ENCODE measurements at places on chromosomes 3 and 15. TPM values are rescaled to one million over a fixed set of nuclear protein-coding genes. Genes with fewer than 3 reads are reported as not detected.
A peak's percentile ranks its signal among the peaks of the same experiment; 100 is the strongest.

- no peak for DNase-seq
Measured at GRCh38 chr3:72329354-72329753, 518.9 kb downstream of the SHQ1 start.

GRCh38 chr3:114212646-114213045 is 24.7 kb downstream of the ZNF80 start:
- no peak for DNase-seq

GRCh38 chr3:184260724-184261269 is 556 bp downstream of the CAMK2N2 start:
- DNase-seq: peak; percentile 88

NR2E3 gene
- total RNA-seq: under 0.01 TPM

RAB5A gene
- 69.1 TPM for total RNA-seq

DNA sequence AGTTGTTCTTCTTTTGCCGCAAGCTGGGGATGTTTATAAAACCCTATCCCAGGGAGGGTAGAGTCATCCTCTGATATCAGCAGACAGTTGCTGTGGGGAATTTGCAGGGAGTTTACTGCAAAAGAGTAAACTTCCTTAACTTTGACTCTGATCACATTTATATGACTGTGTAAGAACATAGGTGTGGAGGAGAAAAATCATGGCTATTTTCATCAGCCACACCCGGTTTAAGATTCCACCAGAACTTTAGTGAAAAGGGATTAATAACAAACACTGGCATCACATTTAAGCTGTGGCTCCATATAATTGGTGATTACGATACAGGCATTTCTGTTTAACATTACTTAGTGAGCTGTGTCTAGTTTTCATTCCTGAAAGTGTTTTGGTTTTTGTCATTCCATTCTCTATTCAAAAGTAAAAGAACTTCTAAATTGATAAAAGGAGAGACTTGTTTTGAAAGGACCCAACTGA is 143.1 kb downstream of the MYLK start:
- DNase-seq: no peak

DNA sequence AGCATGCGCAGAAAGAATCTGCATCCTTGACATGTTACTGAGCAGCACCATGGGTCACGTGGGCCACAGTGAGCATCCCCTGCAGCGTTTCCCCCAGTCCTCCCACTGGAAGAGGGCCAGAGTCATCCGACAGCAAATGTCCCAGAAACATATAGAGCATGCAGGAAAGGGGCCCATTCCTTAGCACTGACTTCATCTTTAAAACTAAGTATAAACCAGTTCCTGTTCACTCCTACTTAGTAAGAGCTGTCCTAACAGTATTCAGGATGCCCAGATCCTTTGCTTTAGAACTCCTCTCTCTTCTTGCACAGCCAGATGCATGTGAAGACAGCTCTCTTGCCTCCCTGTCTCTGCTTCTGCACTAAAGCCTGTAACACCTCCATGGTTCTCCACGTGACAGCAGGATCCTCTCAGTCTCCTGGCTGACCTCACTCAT is 79.3 kb upstream of the OXTR start:
- no peak for DNase-seq

HESX1 gene
- total RNA-seq: 0.29 TPM

DNA sequence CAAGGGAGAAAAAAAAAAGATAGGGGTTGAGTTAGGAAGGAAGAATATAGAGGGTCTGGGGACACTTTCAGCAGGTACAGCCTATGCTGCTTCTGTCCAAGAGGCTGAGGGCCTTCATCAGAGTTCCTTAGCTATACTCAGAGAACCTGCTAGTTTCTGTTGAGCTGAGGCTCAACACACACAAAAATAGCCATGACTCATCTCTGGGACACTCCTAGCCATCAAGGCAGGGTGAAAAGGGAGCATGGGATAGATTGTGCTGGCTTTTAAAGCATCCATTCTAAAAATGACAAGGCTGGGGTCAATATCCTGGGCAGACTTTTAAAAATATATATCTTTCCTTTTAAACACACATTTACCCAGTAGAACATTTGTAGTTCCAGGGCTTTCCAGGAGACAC is 2.8 kb upstream of the RTP2 start:
- peak; percentile 84 for DNase-seq

GRCh38 chr3:178823150-178823549 is 248.5 kb downstream of the ZMAT3 start:
- DNase-seq: no peak

DNA sequence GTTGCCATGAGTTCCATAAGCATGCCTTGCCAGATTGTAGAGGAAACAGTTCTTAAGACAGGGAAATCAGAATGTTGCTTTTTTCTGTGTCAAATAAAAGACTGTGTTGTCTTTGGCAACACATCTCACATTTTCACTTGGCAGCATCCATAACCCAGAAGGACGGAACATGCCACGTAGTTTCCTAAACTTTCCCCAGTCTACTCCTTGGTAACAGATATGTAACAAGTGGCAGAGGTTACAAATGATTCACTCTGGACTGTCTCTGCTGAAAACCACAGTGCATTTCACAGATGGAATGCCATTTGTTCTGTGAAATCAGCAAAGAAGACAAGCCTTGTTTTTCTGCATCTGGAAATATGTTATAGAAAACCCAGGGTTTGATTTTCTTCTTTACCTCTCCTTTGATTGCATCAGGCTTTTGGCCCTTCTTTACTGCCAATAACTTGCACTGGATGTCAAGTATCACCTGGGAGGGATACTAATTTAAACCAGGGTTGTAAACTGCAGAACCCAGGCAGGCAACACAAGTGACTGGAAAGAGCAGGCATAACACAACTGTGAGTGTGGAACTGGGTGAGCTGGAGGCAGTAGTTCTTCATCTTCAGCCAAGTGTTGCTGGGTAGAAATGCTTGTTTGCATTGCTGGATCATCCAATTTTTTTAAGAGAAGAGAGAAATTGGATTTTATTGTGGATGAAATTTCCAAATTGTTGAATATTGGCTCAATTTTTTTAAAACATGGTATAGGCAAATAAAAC is 124.4 kb upstream of the FOXB1 start:
- DNase-seq: peak; percentile 62

- no peak for DNase-seq
Measured at GRCh38 chr15:88185584-88185983, 71.0 kb downstream of the NTRK3 start.

DNA sequence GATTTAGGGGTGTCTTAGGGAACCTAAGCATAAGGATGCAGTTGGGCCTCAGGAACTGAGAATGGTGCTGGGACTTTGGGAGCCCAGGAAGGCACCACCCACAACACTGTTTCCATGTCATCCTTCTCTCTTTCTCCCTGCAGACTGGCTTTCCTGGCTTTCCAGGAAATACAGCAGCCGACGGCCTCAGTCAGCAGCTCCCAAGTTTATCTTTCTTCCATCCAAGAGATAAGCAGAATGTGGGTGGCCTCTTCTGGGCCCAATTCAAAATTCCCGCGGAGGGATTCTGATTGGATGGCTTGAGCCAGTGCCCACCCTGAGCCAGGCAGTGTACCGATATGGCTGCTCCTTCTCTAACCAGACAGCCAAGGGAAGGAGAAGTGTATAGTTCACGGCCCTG is 4.5 kb upstream of the CLN6 start:
- DNase-seq: no peak
